Caki2 (cell line): ENCODE measurements at places on chromosomes 2 and 18. TPM values are rescaled to one million over a fixed set of nuclear protein-coding genes. Genes with fewer than 3 reads are reported as not detected.

Gene RNPEPL1
- 7.7 and 14.8 TPM in 2 replicates for total RNA-seq

Gene SETBP1
- 0.38 and 0.51 TPM in 2 replicates for total RNA-seq

Gene SERPINB11
- total RNA-seq, result not detected in 2 replicates

Gene SERPINB10
- not detected in 2 replicates for total RNA-seq

Gene EHD3
- 8.6 and 8.9 TPM in 2 replicates for total RNA-seq

Gene LYG1
- total RNA-seq, result not detected in 2 replicates

DNA sequence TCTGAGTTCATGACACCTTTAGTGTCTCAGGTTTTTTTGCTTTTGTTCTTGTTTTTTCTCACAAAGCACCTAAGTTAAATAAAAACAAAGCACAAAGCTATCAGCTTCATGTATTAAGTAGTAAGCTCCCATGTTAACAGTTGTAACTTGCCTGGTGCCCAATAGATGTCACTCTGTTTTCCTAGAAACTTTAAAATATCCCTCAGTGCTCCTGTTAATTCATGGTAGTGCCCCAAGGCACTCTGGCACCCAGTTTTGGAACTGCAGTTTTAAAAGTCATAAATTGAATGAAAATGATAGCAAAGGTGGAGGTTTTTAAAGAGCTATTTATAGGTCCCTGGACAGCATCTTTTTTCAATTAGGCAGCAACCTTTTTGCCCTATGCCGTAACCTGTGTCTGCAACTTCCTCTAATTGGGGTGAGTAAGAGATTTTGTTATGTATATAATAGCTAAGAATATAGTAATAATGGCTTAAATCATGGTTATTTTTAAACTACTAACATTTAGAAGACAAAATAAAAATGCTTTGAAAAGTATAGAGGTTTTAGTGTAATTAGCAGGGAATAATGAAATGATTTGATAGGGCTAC, 555.0 kb upstream of the TMEFF2 start:
- peak; percentile 8 for DNase-seq

DNA sequence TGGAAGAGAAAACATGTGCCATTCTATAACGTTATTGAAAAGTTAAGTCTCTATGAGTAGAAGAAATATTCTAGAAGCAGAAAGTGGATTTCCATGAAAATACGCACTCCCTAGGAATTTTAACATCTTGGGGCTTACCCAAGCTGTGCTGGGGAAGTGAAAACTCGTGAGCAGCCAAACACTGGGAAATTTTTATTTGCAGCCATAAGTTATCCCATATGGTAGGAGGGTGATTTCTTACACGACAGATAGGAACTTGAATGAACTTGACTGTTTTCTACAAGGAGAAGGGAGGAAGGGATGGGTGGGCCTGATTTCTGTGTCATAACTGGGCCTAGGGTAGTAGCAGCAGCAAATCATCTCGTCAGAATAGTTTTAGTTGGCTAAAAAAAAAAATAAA, 272.6 kb downstream of the ETAA1 start:
- DNase-seq, result no peak

GRCh38 chr2:180222644-180223043, 215.5 kb upstream of the CWC22 start:
- peak; percentile 53 for DNase-seq

- no peak for DNase-seq
These were observed 684.8 kb downstream of the SOCS6 start for GRCh38 chr18:70973626-70974025.

- peak; percentile 53 for DNase-seq
These were observed 111.7 kb upstream of the CSRNP3 start for GRCh38 chr2:165357758-165358157.

DNA sequence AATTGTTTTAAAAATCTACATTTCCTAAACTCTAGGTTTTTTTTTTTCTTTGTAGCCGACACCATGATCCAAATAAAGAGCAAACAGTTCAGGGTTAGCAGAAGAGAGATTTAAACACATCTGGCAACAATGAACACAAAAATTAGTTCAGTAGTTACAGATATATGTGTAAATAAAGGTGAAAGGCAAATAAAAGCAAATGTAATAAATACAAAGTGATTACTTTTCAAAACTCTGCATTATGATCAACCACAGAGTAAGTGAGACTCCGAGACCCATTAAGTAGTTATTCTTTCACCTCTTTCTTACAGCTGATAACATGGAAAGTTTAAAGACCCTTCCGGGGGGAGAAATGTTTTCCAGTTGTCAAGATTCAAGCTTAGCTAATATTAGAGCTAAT, 716 bp downstream of the CALCRL start:
- DNase-seq, result no peak

DNA sequence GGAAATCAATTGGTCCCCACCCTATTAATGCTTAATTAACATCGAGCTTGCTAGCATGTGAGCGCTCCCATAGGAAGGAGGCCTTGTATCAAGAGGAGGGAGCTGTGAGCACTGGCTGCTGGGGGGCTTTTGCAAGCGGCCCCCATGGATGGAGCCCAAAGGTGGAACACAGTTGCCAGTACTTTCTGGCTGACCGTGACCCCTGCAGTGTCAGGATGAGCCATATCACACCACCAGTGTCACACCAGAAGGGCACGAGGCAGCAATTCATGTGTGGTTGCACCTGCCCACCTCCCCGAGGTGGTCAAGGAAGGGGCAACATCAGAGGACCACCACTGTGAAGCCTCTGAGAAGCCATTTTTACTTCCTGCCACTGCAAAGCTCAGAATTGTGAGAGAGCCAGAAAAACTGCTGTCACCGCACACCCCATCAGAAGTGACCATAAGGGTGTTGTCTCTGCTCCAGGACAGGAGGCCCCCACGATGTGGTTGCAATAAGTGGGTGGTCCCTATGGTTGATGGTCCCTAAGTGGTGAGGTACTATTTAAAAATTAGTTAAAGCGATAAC, 99.8 kb upstream of the RAB6C start:
- no peak for DNase-seq

DNA sequence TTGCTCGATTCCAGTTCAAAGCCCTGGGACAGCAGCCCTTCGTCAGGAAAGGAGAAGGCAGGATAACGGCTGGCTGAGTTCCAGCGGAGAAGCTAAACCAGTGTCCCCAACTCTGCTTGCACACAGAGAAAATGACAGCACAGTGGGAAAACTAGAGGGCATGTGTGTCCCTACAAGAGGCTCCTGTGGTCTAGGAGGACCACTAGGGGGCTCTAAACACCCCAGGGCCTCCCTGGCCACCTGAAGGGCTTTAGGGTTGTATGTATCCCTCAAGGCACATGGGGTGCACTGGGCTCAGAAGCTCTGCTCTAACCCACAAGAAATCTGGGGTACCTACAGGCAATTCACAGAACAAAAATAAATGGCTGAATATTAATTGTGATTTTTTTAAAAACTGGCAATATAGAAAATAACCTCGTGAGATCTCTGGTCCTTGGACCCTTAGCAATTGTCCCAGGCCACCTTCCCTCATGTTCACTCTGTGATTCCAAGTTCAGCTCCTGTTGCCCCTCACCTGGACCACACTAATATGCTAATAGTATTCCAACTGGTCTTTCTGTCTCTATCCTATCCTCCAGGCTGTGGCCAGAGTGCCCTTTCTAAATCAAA, 17.5 kb downstream of the STAT1 start:
- DNase-seq, result no peak

DNA sequence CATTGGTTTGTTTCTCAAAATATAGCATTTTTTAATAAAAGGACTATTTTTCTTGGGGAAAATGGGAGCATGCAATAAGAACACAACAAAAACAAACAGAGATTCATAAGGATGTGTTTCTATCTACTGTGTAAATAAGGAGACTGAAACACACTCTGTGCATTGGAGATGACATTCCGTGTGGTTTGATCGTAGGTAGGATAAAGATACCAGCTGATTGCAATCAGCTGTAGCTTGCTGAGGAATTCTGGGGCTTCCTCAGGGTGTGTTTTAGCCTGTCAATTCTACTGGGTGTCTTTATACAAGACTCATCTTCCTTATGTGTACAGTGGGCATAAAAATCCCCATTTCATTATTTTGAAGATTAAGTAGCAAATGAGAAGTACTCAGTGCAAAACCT, 591.6 kb downstream of the DSC3 start:
- no peak for DNase-seq

DNA sequence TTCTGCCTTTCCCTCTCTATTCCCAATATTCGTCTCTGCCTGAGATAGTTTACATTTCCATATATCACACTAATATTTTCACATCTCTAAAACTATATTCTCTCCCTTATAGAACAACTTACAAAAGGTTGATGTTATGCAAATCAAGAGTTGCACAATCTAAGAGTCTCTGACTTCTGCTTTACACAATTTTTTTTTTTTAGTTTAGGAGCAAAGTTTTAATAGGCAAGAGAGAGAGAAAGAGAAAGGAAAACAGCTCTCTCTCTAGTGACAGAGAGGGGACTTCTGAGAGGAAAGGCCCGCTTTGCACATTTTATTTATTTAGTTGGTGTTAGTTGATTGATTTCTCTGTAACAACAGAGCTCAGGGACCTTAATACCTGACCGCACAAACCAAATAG, 380.2 kb downstream of the TXNL1 start:
- no peak for DNase-seq

GRCh38 chr18:9380101-9380500, 45.5 kb downstream of the TWSG1 start:
- DNase-seq, result no peak

DNA sequence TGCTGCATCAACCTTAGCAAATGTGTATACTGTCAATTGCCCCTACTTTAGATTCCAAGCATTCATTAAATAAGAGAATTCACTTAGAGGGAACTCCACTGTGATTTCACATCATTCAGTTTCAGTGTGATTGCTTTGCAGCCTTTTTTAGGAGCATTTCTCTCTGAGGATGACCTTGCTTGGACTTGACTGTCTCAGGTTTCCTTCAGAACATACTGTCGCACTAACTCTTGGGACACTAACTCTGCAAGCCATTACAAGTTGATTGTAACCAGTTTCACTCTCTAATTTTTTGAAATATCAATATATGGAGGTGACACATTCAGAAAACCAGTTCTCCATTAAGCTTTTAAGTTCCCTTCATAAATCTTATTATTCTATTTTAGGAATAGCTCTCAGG, 6.6 kb upstream of the ZCCHC2 start:
- no peak for DNase-seq

DNA sequence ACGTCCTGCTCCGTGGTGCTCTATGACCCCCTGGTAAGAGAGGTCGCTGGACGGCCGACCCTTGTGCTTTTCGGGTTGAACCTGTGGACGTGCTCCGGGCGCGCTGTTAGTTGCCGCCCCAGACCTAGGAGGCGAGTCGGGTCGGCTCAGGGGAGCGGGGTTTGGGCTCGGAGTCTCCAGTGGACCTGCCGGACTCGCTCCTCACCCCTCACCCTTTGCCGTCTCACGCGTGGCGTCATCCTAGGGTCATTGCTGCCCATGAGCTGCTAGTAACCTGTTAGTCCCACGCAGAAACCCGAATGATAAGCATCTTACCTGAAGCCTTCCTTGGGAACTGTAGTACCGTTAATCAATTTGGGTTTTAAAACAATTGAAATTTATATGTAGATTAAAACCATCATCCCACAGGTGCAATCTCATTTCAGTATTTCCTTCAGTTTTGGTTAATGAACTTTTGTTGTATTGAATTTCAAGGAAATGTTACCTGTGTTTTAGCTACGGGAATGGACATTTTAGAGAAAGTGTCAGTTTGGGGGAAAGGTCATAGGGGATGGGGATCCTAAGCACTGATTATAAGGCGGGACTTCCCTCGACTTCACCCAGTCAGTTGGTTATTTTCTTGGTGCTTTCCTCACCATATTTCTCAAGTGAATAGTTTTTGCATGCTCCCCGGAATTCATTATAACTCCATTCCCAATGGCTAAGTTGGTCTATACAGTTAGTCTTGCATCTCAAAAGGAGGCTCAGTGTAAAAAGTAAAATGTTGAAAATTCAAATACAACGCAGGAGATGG, 536 bp downstream of the ELP2 start:
- DNase-seq, result peak; percentile 0
